ENCODE measurements at places on chromosomes 12 and 14.

DNA sequence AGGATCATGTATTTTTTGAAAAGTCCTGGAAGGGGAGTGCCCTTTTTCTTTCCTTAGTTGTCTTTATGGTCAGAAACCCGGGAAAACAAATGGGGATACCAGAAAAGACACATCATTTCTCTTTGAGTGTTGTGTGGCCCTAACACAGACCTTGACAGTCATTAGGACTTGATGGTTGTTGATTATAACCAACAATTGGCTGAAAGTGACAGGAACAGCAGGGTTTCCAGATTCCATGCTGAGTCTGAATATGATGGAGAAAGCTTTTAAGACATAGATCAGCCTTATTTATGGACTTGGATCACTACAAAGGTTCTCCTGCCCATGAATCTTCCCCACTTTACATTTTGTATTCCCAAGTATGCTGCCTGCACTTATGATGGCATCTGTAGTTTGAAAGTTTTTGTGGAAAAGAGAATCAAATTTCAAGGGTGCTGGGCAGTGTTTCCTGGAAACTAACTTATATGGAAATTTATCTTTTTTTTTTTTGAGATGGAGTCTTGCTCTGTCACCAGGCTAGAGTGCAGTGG, 30.4 kb downstream of the POLR3B start:
- DNase-seq, result no peak

GRCh38 chr12:20123465-20123864, 244.9 kb upstream of the PDE3A start:
- DNase-seq, result no peak

DNA sequence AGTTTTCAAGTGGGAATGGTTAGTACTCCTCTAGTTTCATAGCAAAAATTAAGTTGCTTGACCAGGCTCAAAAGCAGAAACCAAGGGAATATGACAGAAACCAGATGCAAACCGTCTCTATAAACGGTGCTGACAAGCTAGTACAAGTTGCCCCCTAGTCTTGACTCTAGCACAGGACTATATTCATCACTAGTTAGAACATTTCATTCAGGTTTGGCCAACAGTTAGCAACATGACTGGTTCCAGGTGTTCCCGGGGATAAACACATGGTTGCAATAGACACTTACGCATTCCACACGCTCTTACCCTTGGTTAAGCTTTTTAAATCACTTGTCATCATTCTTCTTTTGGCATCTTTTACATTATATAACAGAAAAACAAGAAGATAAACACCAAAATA, 103.6 kb downstream of the SCFD1 start:
- DNase-seq, result no peak

GRCh38 chr14:62626416-62626815, 418.8 kb downstream of the KCNH5 start:
- no peak for DNase-seq

- no peak for DNase-seq
Observed at GRCh38 chr12:51163795-51164194, 9.1 kb downstream of the TFCP2 start.

GRCh38 chr14:91873471-91874415, 6.4 kb upstream of the TC2N start:
- peak; percentile 91 for DNase-seq

GRCh38 chr12:94039914-94040313, 108.5 kb upstream of the PLXNC1 start:
- no peak for DNase-seq

- DNase-seq, result no peak
Observed at GRCh38 chr14:70527501-70528105, 7.2 kb downstream of the ADAM20 start.

DNA sequence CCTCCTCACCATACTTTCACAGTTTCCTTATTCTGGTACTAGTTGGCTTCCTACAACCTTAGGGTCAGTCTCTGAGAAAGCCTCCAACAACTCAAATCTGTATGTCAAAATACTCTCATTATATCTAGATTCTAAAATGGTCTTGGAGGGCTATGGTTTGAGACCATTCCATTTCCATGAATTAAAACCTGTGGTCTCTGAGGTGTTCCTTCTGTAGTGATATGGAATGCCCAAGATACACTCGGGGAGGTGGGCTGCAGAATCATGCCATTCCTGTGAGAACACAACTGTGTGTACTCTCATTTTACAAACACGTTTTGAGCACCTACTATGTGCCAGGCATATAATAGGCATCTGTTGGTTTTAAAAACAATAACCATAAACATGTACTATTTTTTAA, 74.0 kb downstream of the FERMT2 start:
- DNase-seq, result no peak

DNA sequence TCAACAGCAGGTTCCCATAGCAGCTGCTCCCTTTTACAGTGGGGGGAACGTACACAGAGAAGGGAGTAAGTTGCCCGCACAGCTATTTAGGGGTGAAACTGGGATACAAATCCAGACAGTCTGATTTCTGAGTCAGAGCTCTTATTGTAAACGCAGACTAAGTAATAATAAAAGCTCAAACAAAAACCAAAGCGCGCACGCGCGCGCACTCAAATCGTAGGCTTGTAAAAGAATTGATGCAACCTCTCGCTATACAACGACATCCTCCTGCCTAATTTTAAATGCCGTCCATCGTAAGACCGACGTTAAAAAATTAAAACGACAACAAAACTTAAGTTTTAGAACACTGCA, 747 bp upstream of the DACT1 start:
- peak; percentile 34 for DNase-seq

GRCh38 chr12:104958001-104958804, at the start of gene SLC41A2:
Gene SLC41A2, minus strand, starts transcription at chr12:104958290. Its CDS starts 29,763 bp downstream, at chr12:104928527.
- peak; percentile 71 for DNase-seq

DNA sequence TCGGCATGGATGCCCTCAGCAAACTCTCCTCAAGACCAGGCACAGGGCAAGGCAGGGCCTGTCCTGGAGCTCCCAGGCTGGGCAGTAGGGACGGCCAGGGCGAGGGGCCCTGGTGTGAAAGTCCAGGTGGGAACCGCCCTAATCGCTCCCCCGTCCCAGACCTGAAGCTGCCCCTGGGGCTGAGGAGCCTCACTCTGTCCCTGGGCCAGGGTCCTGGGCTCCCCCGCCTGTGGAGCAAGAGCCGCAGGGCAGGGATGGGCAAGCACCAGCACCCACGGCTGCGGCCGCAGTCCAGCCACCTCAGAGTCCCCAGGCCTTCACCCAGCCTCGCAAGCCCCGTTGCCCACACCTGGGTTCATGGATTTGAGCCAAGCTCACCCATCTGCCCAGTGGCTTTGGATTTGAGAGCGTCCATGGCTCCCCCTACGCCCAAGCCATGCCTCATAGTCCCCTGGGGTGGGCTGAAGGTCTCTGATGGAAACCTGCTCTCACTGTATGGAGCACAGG, 102.4 kb upstream of the C14orf180 start:
- no peak for DNase-seq

DNA sequence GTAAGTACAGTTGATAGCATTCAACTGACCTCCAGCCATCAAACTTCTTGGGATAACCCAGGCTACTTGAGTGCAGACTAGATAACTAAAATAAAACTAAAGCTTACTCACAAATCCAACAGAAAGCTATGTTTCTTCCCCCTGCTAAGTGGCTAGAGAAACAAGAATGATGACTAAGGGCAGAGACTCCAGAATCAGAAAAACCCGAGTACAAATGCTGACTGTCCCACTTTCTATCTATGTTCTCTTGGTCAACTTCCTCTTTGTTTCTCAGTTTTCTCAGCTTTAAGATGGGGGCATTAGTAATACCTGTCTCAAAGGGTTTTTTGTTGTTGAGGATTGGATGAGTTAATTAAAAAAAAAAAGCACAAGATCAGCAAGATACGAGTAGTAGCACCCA, 6.1 kb upstream of the NUAK1 start:
- DNase-seq, result no peak

DNA sequence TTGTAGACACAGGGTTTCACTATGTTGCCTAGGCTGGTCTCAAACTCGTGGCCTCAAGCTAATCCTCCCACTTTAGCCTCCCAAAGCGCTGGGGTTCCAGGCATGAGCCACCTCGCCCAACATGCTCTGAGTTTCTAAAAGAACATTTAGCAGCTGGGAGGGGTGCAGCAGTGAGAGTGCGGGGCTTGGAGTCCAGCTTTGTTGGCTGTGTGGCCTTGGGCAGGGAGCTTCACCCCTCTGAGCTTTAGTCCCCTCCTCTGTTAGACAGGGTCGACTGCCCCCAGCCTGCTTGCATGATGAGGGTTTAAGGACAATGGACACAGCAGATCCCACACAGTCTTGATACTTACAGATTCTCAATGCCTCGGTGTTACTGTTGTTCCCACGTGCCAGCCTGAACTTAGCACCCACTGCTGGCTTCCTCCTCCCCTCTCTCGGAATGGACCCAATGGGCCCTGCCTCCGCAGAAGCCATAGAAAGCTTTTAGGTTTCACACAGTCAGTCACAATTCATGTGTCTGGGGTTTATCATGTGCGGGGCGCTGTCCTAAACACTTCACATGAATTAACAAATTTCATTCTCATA, 54.6 kb downstream of the PSMA6 start:
- no peak for DNase-seq

- no peak for DNase-seq
Observed at GRCh38 chr12:39173726-39174125, 268.3 kb upstream of the CPNE8 start.

- no peak for DNase-seq
Observed at GRCh38 chr12:16562435-16562834, 43.5 kb downstream of the LMO3 start.

- no peak for DNase-seq
Observed at GRCh38 chr14:54686219-54686870, 119.4 kb downstream of the SAMD4A start.

- no peak for DNase-seq
Observed at GRCh38 chr14:36204461-36205073, 28.0 kb upstream of the PTCSC3 start.

DNA sequence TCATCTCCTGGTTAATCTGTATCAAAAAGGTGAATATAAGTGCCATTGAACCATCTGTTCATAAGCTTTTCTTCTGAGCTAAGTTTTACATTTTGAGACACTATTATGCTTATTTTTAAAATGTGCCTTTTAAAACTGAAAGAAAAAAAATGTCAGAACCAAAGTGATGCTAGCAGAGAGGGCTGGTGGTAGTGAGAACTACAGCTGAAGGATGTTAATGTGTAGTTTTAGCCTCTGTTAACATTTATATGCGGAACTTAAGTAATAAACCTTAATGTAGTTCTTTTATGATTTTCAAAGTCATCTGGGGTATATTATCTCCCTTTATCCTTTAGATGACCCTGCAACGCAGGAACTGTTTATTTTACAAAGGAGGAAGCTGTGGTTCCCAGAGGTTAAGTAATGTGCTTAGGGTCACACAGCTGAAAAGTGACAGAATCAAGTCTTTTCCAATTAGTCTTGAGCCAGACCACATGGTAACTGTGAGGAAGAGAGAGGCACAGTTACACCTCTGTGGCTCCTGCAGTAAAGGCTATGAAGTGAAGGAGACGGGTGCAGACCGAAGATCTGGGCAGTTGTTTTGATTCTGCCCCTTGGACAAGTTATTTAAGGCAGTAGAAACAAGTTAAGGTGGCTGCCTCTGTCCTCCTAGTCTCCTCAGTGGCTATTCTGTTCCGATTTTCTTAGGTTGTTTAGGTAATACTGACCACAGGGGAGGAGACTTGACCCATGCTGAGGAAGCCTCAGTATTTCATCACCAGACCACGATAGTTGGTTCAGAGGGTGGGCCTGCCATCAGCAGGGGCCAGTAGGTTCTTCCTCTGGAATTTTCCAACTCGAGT, 23.9 kb downstream of the GNG2 start:
- no peak for DNase-seq

GRCh38 chr12:59004456-59004855, 84.2 kb upstream of the LRIG3 start:
- no peak for DNase-seq

GRCh38 chr14:89810101-89810500, 144.4 kb downstream of the EFCAB11 start:
- DNase-seq, result no peak

DNA sequence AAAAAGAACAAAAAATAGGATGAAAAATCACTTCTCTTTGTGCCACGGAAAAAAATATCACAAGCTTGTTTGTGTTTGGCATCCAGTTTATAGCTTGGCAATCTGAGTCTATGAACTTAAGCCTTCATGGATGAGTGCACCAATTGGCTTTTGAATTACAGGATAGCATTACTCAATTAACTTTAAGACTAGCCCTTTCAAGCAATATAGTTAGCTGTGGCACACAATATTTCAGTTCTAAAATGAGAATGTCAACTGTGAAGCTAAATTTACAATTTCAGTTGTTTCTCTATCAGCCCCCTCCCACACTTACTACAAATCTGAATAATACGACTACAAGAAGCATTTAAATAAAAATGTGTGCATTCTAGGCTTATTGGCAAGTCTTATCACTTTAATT, 8.3 kb downstream of the RERG start:
- no peak for DNase-seq

- DNase-seq, result no peak
Observed at GRCh38 chr12:40028296-40028695, 77.6 kb downstream of the SLC2A13 start.

- DNase-seq, result no peak
Observed at GRCh38 chr12:48044396-48044795, 40.1 kb upstream of the COL2A1 start.

DNA sequence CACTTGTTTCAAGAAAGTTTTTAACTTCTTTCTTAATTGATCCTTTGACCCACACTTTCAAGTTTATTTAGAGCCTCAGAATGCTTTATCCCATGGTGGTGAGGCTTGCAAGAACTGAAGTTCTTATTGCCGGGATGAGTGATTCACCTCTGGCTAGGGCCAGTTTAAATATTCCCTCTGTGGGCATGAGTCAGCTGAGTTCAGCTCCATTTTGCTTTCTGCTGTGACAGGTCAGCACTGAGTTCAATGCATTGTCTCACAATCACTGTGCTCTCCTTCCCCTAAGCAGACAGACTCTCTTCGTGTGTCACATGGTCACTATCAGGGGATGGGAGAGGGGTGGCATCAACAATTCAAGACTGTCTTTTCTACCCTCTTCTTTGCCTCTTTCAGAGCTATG, 514.6 kb upstream of the FBXO33 start:
- DNase-seq, result no peak

DNA sequence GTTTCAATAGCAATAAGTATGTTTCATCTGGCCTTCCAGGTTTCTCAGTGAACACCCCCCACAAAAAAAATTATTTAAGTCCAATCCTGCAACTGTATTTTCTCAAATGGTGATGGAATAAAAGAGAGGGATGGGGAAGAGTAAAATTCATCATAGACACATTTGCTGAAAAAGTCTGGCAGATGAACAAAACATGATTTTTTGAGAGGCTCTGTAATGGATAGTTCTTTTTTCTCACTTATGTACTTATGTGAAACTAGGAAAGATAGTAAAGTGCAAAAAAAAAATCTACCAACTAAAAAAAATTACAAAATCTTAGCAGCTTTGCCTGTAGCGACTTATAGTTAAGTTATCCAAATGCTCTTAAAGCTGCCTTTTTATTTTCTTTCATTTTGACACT, 412.4 kb downstream of the FOXG1 start:
- no peak for DNase-seq
